ENCODE measurements at places on chromosomes 7 and 10. TPM values are rescaled to one million over a fixed set of nuclear protein-coding genes. Genes with fewer than 3 reads are reported as not detected.

VWC2 gene
- not detected for polyA plus RNA-seq

CARD11 gene
- polyA plus RNA-seq = 52.4 TPM

SPDYE16 gene
- 0.11 TPM for polyA plus RNA-seq

GRM3 gene
- polyA plus RNA-seq = not detected

TES gene
- 150 TPM for polyA plus RNA-seq

TMEM178B gene
- polyA plus RNA-seq = not detected

COL1A2 gene
- not detected for polyA plus RNA-seq
